ENCODE measurements at places on chromosomes 13 and 19. TPM values are rescaled to one million over a fixed set of nuclear protein-coding genes. Genes with fewer than 3 reads are reported as not detected.

DNA sequence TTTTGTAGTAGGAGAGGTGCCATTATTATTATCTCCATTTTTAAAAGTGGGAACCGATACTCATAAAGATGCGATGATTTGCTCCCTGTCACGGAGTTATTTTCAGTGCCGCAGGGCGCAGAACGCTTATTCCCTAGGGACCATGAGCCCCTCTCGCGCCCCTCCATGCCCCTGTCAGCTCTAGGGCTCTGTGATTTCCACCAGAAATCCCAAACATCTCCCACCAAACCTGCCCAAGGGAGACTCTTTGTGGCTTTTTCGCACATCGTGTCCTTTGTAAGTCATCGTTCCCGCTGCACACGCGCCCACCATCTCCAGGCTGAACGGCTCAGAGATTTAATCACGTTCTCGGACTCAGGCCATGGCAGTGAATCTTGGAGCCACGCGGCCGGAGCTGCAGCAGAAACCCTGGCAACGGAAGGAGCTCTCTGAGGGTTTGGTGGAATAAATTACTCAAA lies 105.1 kb downstream of the DNAJC15 start:
- no peaks in the 10 kb centered on the region for H3K36me3 ChIP-seq
- no peak overlapping the region for H3K27ac ChIP-seq
- H3K4me1 ChIP-seq: peaks cover 5% of the 10 kb centered on the region
- no peaks in the 10 kb centered on the region for H3K27me3 ChIP-seq
- no peak overlapping the region for H3K4me3 ChIP-seq

The ZNF98 gene
- total RNA-seq: not detected

DNA sequence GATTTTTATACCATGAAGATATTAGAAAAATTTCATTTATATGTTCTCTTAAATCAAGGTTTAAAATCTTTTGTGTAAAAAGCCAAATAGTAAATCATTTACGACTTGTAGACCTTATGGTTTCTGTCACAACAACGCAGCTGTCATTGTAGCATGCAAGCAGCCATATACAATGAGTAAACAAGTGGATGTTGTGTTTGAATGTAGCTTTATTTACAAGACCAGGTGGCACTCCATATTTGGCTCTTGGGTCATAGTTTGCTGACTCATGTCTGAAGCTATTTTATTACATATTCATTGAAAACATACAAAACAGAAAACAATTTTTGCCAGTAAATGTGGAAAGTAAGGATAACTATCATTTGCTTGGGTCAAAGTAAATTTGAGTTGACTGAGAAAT lies 930.8 kb downstream of the SLITRK5 start:
- DNase-seq: no peak
- no peak overlapping the region for H3K27ac ChIP-seq
- H3K4me1 ChIP-seq: no peaks in the 10 kb centered on the region
- no peaks in the 10 kb centered on the region for H3K27me3 ChIP-seq

The METTL21C gene
- total RNA-seq: not detected

DNA sequence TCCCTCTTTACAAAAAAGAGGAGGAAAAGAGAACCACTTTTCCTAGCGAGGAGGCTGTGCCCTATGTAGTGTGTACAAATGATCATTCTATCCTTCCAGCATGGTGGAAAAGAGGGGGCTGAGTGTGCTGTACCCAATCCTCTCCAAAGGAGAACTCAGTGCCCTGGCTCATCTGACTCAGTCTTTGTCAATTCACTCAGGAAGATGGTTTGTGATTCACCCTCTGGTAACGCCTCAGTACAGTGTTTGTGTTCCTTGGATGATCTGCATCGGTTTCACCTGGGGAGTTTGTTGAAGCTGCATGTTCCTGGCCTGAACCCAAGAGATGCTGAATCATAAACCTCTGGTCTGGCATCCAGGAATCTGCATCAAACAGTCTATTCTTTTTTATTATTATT lies 18.3 kb upstream of the ENOX1 start:
- DNase-seq: no peak
- no peaks in the 10 kb centered on the region for H3K36me3 ChIP-seq
- no peaks in the 10 kb centered on the region for H3K4me1 ChIP-seq
- H3K4me3 ChIP-seq: no peak overlapping the region
- H3K27me3 ChIP-seq: peaks cover 4% of the 10 kb centered on the region

- no peaks in the 10 kb centered on the region for H3K27me3 ChIP-seq
- H3K4me1 ChIP-seq: peaks cover 7% of the 10 kb centered on the region
- DNase-seq: no peak
- H3K27ac ChIP-seq: no peak overlapping the region
These were observed 7.9 kb upstream of the HSH2D start for GRCh38 chr19:16135430-16136127.

DNA sequence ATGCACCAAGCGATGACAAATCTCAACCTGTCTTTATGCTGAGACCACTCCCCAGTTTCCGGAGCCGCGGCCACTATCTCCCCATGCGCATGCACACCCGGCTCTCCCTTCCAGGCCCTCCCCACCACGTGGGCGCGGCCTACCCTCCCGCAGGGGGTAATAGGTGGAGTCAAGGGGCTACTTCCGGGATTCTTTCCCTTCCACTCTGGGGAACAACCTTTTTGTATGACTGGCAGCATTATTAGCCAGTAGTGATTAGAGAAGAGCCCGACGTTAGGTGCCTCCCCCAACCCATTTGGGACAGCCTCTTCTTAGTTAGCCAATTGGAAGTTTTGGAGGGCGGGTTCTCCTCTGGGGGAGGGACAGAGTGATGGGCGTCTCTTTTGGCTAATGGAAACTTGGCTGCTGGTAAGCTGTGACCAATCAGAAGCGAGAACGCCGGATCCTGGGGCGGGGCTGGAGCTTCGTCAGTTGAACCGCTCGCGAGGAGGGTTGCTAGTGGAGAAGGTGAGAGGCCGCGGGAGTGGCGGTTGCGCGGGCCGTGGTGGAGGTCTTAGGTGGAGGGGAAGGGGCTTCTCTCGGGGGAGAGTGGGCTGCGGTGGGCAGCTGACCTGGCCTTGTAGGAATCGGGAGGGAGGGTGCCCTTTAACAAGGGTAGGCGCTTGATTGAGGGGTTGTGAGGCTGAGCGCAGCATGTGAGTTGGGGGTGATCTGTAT lies at the start of gene CCDC61:
CCDC61 (plus strand) TSS at position 470 of the 717 bp plus-strand sequence. CDS start 7,552 bp downstream, outside the sequence.
- H3K4me1 ChIP-seq: peaks cover 27% of the 10 kb centered on the region
- H3K4me3 ChIP-seq: peak within 1 kb of the TSS; percentile 79
- peak within 1 kb of the TSS; percentile 67 for H3K27ac ChIP-seq
- H3K36me3 ChIP-seq: peaks cover 4% of the 10 kb centered on the region
- H3K27me3 ChIP-seq: peaks cover under 1% of the 10 kb centered on the region

The CRLF1 gene
- not detected for total RNA-seq

The ZNF536 gene
- not detected for total RNA-seq

- H3K4me1 ChIP-seq: peaks cover 3% of the 10 kb centered on the region
- H3K36me3 ChIP-seq: no peaks in the 10 kb centered on the region
- H3K27ac ChIP-seq: no peak overlapping the region
- DNase-seq: no peak
- no peak overlapping the region for H3K4me3 ChIP-seq
These were observed 165.0 kb downstream of the USP12 start for GRCh38 chr13:27006519-27007161.

GRCh38 chr19:42048992-42049391 lies 21.0 kb downstream of the GRIK5 start:
- H3K27me3 ChIP-seq: no peaks in the 10 kb centered on the region
- H3K4me3 ChIP-seq: no peak overlapping the region
- H3K27ac ChIP-seq: no peak overlapping the region
- no peak for DNase-seq
- peaks cover 2% of the 10 kb centered on the region for H3K4me1 ChIP-seq

The ZNF444 gene
- total RNA-seq: 13.5 TPM

The ASPDH gene
- not detected for total RNA-seq

- no peaks in the 10 kb centered on the region for H3K36me3 ChIP-seq
- no peaks in the 10 kb centered on the region for H3K27me3 ChIP-seq
- H3K4me3 ChIP-seq: no peak overlapping the region
- no peak overlapping the region for H3K27ac ChIP-seq
- DNase-seq: no peak
These were observed 832.3 kb upstream of the SLC10A2 start for GRCh38 chr13:103898481-103898880.

The DNAJB1 gene
- 666 TPM for total RNA-seq

The HIPK4 gene
- 0.08 TPM for total RNA-seq

The ZNF709 gene
- 3.7 TPM for total RNA-seq

DNA sequence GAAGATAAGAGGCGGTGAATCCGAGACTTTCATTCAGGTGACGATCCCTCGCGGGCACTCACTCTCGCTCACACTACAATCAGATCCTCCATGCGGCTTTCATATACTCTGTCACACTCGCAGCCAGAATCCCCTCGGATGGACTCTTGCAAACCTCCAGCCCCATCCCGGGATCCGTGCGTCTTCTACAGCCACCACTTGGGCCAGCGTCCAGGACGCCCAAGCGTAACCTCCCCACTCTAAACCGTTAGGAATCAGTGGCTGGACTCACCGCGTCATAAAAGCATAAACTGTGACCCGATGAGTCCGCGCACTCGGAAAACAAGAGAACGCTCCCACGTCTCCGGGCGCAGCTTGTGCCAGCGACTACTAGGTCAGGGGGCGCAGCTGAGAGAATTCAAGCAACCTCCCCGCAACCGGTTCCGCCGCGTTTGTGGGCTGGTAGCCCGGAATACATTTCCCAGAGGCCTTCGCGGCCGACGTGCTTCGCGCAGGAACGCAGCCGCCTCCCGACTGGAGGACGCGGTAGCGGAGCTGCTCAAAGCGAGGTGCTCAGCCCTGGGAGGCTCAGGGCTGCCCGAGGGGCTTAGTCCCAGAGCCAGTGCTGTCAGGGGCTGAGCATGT lies 27.6 kb downstream of the ZNF607 start:
- no peaks in the 10 kb centered on the region for H3K36me3 ChIP-seq
- DNase-seq: peak; percentile 77
- no peak overlapping the region for H3K27ac ChIP-seq
- peak overlapping the region; percentile 67 for H3K4me3 ChIP-seq

The SULT2A1 gene
- not detected for total RNA-seq

The GPATCH1 gene
- 4.6 TPM for total RNA-seq

- peak; percentile 22 for DNase-seq
- H3K27ac ChIP-seq: no peak overlapping the region
- no peaks in the 10 kb centered on the region for H3K27me3 ChIP-seq
- peaks cover 12% of the 10 kb centered on the region for H3K36me3 ChIP-seq
- no peaks in the 10 kb centered on the region for H3K4me1 ChIP-seq
These were observed 93.5 kb downstream of the ATP11A start for GRCh38 chr13:112783135-112783977.

DNA sequence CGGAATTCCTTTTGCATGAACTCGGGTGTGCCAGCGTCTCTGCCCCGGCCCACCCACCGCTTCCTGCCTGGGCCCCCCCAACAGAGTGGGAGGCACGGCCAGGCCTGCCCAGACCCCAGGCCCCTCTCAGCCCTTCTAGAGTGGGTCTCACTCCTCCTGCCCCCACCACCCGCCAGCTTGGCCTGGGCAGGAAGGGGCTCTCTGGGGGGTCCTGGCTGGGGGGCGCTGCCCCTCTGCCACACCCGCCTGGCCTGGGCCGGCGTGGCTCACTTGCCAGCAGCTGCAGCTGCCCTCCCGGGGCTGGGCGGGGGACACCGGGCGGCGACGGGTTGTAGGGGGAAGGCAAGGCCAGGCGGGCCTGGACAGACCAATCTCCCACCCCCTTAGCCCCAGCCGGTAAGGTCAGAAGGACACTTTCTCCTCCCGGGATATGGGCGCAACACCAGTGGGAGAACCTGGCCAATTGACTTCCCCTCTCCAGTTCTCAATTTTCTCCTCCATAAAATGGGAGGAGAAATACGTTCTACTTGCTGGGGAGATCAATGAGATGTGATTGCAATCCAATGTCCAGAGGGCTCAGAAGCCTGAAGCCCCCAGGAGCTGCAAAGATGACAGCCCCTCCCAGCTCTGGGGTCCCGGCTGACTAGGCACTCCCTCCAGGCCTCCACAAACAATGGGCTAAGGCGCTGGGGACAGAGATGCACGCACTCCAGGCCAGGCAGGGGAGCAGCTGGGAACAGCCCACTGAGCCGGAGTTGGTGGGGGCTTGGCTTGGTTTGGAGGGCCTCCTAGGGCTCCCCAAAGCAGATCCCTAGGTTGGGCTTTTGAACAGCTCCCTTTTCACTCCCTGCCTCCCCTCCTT lies 2.4 kb downstream of the CRLF1 start:
- DNase-seq: no peak
- H3K4me1 ChIP-seq: peaks cover 32% of the 10 kb centered on the region
- H3K27me3 ChIP-seq: peaks cover 53% of the 10 kb centered on the region
- no peak overlapping the region for H3K27ac ChIP-seq
- no peaks in the 10 kb centered on the region for H3K36me3 ChIP-seq

DNA sequence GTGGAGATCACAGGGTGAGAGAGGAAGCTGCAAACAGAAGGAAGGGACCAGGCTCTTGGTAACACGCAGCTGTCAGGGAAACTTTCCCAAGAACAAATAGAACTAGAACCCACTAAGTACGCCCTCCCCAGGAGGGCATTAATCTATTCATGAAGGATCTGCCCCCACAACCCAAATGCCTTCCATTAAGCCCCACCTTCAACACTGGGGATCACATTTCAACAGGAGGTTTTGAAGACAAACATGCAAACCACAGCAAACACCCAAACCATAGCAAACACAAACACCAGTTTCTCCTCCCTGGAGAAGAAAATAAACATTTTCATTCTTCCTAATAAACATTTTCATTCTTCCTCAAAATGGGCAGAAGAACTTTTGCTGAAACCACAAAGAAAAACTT lies 329.6 kb downstream of the EFNB2 start:
- no peak for DNase-seq
- H3K4me3 ChIP-seq: no peak overlapping the region
- H3K27me3 ChIP-seq: no peaks in the 10 kb centered on the region
- no peaks in the 10 kb centered on the region for H3K36me3 ChIP-seq
- H3K4me1 ChIP-seq: no peaks in the 10 kb centered on the region
- H3K27ac ChIP-seq: no peak overlapping the region

The POLD1 gene
- total RNA-seq: 22.1 TPM
